Mesenteric fat pad (tissue), 1 donor: ENCODE measurements at places on chromosomes 11 and 22. TPM values are rescaled to one million over a fixed set of nuclear protein-coding genes. Genes with fewer than 3 reads are reported as not detected.

Gene LSP1
- total RNA-seq, result 46.4 TPM

- DNase-seq, result no peak
These were observed 169.7 kb downstream of the NXPE2 start for GRCh38 chr11:114848027-114848426.

- DNase-seq, result no peak
These were observed 88.4 kb downstream of the MORC2 start for GRCh38 chr22:30880181-30880601.

Gene GGTLC2
- not detected for total RNA-seq
